ENCODE measurements at places on chromosomes 7 and 10. TPM values are rescaled to one million over a fixed set of nuclear protein-coding genes. Genes with fewer than 3 reads are reported as not detected.

The TAS2R4 gene
- 0.42 TPM for total RNA-seq

The RGR gene
- total RNA-seq, result not detected

The ASB10 gene
- not detected for total RNA-seq

The IGFBP1 gene
- total RNA-seq, result not detected

The FRMPD2 gene
- not detected for total RNA-seq

The PRRT4 gene
- total RNA-seq, result 1.3 TPM

The AEBP1 gene
- total RNA-seq, result 1.6 TPM

Data from airway epithelial cell (primary cell).